ENCODE measurements at places on chromosomes 6 and 20.

- DNase-seq: no peak
These were observed 7.1 kb downstream of the BMP7 start for GRCh38 chr20:57259121-57259937.

DNA sequence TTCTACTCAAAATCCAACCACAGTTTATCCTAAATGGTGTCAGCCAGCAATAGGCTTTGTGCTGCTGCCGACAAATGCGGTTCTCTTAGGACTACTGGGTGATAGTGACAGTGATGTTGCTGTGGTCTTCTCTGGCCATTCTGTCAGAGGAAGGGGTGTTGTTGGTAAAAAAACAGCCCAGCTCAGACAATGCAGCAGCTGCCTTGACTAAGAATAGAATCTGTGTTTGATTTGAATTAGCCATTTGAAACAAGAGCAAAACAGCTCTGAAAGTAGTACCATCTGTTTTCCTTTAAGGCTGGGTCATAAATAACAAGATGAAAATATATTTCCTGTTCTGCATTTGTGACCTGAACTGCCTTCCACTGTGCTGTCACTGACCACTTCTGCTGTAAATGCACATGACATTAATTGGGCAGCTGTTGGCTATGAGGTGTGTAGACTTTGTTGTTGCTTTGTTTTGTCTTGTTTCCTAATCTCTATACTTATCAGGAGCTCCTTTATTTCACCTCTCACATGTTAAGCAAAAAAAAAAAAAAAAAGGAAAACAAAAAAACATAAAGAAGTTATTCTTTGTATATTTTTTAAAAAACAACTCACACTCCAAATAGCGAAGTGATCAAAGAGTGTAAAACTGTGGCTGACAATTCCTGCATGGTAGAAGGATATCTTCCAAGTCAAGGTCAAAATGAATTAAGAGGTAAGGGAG is 497.8 kb upstream of the ARID1B start:
- no peak for DNase-seq

DNA sequence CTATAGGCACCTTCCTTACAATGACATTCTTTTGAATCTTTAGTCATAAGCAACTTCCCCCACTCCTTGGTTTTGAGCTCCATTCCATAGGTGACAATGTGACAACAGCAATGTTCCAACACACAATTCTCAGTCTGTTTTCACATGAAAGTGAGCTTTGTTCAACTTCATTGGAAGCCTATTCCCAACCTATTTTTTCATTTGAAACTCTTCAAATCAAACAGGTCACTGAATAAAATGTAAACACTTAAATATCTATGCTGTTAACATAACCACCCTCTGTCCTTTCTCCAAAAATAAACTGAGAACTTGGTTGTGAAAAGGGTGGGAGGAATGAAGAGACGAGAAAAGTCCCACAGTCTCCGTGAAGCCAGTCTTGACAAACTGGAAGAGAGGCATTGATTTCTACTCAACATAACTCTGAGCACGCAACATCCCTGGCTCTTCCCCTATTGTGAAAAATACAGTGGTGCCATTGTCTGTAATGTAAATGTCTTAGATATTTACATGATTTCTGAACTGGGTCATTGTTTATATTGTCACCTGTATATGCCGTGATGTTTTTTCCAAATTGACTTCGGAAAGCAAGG is 343.1 kb downstream of the TFAP2A start:
- DNase-seq: no peak

DNA sequence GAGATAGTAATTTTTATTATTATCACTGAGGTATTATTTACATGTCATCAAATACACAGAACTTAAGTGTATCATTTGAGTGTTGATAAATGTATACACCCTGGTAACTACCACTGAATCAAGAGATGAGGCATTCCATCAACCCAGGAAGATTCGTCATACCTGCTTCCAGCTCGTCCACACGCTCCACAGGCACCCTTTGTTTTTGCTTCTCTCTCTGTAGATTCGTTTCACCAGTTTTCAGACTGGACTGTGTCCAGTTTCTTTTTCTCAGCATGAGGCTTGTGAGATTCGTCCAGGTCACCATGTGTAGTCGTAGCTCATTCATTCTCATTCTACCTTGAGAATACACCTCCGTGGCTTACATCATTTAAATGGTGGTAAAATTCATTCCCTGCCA is 64.5 kb downstream of the BFSP1 start:
- no peak for DNase-seq

DNA sequence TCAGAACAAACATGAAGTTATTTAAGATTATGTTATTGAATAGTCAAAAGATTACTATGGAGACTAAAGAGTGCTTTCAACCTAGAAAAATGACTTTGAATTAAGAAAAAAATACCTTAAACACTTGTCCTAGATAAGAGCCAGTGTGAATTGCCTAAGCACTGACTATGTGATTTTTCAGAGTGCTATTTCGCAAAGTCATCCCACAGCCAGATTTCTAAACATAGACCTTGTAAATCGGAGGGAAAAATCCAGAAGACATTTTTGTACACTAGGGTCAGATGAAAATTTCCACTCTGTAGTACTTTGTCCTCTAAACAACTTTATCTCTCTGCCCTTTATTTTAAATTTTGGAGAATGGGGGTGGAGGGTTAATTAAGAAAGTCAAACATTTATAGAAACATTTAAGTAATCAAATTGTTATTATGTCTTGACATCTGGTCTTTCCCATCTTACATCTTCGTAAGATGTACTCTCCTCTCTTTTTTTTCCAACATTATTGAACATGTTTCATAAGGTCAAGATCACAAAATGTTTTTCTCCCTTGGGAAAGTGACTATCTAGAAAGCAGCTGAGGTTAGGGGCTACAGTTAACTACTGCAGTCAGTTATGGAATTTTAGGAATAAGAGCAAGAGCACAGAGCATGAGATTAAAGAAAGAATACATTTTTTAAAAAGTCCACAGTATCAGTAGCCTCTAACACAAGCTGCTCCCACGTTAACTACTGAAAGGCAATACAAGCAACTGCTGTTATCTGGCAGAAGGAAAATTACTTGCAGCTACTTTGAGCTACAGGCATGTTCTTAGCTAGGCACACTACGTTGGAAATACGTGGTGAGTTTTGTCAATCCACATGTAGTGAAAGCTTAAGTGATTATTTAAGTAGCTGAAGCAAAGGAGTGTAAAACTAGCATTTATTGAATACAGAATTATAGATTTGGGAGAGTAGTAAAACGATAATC is 648.5 kb downstream of the HTR1B start:
- no peak for DNase-seq

- DNase-seq: peak; percentile 79
These were observed 2.3 kb upstream of the CITED2 start for GRCh38 chr6:139376604-139377218.

GRCh38 chr20:6993511-6993910 is 226.0 kb downstream of the BMP2 start:
- DNase-seq: no peak

GRCh38 chr6:131014080-131014776 is 48.8 kb downstream of the EPB41L2 start:
- DNase-seq: no peak

GRCh38 chr6:34248198-34248726 is 544 bp downstream of the SMIM29 start:
- peak; percentile 70 for DNase-seq

DNA sequence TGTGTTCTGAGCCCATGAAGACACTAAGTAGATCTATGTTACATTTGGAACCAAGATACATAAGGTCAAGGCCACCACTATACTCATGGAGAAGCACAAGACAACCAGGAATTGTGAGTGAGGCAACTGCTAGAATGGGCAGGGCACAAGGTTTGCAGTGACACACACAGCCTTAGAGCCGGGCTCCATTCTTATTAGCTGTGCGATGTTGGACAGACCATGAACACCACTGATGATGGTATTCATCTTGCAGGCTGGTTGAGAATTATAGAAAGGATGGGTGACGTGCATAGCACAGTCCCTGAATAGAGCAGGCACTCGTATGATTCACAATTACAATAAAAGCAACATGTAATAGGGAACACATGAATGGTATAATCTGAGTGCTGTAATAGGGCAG is 172.4 kb downstream of the GJA10 start:
- DNase-seq: no peak

DNA sequence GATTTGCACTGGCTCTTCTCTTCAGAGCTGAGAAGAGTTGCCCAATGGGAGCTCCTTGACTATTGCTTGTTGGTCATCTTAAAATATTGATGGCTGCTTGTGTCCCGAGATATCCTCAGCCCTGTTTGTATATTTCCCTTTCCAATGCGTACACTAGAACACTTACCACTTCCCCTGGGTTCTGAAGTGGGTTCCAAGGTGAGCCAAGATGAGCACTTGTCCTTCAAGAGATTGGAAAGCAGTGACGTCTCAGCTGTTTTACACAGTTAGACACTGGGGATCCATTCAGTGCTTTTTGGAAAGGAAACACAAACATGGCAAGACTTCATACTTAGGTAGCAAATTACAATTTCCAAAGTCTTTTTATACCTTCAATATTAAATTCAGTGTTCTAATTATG is 716.4 kb upstream of the CITED2 start:
- no peak for DNase-seq

GRCh38 chr6:160881148-160881808 is 110.3 kb upstream of the MAP3K4 start:
- DNase-seq: no peak

Data from mucosa of descending colon (tissue), 3 donors.